NCI-H1105 treated with DMSO at 0.1 percent for 48 hours (cell line): ENCODE measurements at places on chromosomes 5 and 9.

GRCh38 chr9:127457191-127457878 is 6.0 kb downstream of the LRSAM1 start:
- DNase-seq: no peak

- DNase-seq: no peak
Measured at GRCh38 chr9:105735366-105735765, 41.0 kb downstream of the TMEM38B start.

GRCh38 chr9:137787381-137787780 is 90.2 kb upstream of the CACNA1B start:
- no peak for DNase-seq

GRCh38 chr5:60649288-60649917 is 50.6 kb downstream of the DEPDC1B start:
- DNase-seq: peak; percentile 18

DNA sequence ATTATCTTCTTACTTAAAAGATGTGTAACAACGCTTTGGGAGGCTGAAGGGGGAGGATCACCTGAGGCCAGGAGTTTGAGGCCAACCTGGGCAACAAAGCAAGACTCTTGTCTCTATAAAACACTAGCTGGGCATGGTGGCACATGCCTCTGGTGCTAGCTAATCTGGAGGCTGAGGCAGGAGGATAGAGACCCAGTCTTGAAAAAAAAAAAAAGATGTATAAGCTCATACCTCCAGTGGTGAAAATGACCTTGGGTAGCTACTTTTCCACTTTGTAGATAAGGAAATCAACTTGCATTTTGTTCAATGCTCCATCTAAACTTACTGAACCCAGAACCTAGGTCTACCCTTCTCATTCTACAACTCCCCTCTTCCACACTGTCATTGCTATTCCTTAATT is 16.6 kb downstream of the ARRDC3 start:
- DNase-seq: no peak

GRCh38 chr9:118992813-118993794 is 376.1 kb downstream of the BRINP1 start:
- no peak for DNase-seq

GRCh38 chr9:121196389-121196788 is 5.3 kb downstream of the RAB14 start:
- DNase-seq: no peak

- no peak for DNase-seq
Measured at GRCh38 chr5:124089578-124089977, 577.6 kb downstream of the CSNK1G3 start.

- no peak for DNase-seq
Measured at GRCh38 chr9:130192382-130192999, 20.3 kb downstream of the NCS1 start.

DNA sequence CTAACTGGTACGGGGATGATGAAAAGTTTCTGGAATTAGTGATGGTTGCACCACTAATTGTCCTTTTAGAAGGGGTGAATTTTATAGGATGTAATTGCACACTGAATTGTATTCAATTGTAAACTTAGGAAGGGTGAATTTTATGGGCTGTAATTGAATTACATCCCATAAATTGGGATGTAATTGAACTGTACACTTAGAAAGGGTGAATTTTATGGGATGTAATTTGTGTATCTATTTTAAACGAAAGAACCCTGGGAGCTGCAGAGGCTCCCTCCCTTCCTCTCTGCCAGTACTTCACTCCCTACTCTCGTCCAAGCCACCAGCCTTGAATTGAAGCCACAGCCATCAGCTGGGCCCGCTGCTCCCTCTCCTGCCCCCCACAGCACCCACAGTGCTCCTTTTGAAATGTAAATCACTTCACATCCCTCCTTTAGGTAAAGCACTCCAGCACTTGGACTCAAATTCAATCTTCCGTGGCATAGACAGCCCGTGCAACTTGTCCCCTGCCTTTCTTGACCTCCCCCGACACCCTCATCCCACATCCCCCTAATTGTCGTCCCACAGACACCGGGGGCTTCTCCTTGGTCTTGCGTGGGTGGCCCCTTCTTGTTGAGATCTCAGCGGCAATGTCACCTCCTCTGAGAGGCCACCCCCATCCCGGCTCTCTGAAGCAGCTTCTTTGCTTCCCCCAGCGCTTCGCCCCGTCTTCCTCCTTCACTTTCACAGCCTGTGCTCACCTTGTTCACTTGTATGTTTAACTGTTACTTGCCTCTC is 84.2 kb upstream of the HRH2 start:
- DNase-seq: peak; percentile 21

GRCh38 chr9:89890326-89890980 is 285.6 kb downstream of the GADD45G start:
- DNase-seq: no peak

DNA sequence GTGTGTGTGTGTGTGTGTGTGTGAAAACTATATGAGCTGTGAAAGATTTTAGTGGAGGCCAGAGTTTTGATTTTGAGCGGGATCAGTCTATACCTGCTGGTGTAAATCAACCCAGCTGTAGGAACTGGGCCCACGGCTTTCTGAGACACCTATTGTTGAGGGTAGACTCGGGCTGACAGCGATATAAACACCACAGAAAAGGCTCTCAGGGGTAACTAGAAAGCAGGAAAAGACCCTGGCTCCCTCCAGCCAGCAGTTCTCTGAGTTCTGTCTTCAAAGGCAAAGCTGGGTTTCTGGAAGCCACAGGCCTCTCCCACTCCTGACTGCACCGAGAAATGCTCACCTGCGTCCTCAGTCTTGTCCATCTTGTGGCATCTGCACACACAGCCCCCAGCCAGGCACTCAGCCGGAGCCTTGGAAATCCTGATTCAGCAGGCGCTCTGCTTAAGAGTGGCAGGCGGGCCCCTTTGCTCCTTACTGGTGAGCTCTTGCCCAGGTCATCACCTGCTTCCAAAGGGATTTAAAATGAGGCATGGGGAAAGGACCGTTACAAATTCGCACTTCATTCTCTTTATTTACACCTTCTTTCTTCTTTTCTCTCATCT is 223.3 kb downstream of the NDUFS4 start:
- DNase-seq: no peak

DNA sequence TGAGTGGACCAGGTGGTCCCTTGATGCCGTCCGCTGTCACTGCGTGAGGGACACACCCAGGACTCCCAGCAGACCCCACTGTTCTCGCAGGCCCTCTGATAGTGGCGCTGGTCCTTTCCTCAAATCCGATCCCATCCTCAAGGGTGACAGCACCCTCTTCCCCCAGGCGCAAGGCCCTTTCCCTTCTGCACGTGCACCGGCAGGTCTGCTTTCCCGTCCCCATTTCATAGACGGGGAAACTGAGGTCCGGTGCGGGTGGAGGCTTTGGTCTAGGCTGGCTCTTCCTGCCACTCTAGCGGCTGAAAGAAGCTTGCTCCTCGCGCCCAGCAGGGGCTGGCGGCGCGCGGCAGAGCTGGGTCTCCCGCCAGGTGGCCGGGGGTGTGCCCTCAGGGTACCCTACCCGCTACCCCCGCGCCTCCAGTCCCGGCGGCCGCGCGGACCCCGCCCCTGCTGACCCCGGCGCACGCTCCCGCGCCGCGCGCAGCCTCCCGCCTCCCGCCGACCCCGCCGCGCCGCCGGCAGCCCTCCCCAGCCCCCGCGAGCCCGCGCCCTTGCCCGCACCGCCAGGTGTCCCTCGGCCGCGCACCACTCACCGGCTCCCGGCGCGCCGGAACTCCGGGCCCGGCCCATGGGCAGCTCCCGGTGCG is 453 bp downstream of the RASGEF1C start:
- no peak for DNase-seq

DNA sequence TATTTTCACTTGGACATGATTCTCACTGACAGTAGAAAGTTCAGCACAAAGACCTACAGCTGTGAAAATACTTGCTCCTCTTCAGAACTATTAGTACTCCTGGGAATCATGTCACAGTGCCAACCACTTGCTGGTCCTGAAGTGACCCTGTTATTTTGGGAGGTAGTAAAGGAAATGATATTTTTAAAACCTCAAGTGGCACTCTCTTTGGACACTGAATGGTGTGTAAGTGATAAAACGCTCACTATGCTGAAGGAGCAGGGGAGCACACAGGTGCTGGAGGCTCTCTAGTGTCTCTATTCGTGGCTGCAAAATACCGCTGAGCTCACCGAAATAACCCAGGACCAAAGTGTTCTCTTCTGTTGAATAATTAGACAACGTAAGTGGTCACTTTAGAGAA is 76.9 kb upstream of the SPATA31D4 start:
- DNase-seq: peak; percentile 71

- peak; percentile 36 for DNase-seq
Measured at GRCh38 chr9:105967797-105968196, 273.5 kb downstream of the TMEM38B start.

GRCh38 chr5:472076-472655 is 29.2 kb downstream of the EXOC3 start:
- no peak for DNase-seq

- no peak for DNase-seq
Measured at GRCh38 chr5:42749020-42749419, 7.6 kb upstream of the CCDC152 start.

GRCh38 chr9:131473891-131474290 is 28.8 kb upstream of the POMT1 start:
- DNase-seq: no peak

DNA sequence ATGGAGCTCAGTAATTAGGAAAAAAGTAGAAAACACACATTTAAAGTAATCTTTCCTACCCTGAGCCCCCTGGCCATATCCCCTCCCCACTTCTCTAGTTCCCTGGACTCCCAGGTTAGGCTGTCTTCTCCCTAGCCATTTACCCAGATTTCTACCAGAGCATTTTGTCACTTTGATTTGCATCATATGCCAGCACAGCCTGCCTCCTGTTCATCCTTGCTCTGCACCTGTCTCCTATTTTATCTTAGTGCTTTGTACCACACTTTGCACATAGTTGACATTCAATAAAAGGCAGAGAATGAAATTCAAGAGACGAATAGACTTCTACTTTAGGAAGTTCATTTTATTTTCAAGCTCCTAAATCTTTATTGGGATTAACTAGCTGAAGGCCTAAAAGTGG is 344.5 kb downstream of the EBF1 start:
- no peak for DNase-seq

GRCh38 chr5:175681045-175681967 is 23.4 kb downstream of the HRH2 start:
- no peak for DNase-seq

DNA sequence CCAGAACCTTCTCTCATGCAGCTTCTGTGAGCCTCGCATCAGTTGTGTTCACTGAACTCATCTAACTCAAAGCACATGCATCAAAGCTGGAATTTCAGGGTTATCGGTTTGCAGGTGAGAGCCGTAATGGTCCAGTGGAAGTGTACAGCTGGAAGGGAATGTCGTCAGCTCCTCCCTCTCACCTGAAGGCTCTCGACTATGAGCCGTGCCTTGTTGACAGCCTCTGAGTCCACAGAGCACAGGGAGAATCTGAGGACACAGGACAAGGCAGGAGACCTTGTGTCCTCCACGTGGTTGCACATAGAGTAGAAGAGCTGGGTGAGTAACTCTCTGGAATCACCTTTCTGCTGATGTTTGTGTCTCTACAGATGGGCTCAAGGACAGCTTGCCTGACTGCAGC is 38.8 kb downstream of the PROP1 start:
- DNase-seq: no peak

DNA sequence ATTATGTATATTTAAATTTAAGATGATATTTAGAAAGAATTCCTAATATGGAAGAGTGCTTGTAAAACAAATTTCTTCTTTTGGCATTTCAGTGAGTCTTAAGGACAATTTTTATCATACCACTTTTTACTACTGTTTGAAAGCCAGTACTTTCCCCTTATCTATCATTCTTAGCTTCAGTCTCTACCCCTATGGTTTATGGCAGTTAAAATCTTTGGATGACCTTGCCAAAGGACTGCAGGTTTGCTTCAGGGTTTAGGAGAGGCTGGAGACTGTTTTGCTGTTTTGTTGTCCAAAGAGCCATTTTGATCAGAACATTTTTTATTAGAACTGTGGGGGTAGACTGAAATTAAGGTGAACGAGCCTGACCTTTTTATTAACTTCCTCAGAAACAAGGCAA is 30.8 kb downstream of the SLC38A9 start:
- DNase-seq: no peak

DNA sequence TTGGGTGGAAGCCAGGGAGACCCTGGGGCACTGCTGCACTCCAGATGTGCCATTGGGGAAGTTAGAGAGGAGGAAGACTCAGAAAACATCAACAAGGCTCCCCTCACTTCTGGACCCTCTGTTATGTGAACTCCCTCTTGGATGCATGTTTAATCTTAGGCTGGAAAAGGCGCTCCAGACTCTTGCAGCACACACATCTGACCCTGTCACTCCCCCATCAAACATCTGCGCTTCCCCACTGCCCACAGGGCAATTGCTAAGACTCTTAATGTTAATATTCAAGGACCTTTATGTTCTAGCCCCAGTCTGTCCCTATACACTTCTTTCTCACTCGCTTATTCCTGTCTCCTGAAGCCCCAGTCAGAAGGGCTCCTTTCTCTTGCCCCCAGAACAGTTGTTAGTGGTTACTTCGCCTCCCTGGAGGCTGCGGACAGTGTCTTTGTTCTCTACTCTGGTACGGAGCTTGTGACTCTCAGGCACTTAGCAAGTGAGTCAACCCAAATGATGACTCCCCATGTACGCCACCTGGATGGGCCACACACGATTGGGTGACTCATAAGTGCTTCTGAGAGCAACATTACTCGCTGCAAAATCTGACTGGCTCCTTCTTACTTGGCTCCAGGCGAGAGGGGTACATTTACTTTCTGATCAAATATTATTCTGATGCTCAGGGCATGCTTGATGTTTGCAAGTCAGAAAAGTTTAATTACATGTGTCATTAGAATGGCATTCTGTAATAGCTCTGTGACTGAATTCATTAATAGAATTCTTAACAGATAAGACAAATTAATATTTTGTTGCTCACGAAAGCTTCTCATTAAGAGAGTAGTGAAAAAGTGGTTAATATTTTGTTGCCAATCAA is 193.6 kb downstream of the HSPA4 start:
- no peak for DNase-seq

DNA sequence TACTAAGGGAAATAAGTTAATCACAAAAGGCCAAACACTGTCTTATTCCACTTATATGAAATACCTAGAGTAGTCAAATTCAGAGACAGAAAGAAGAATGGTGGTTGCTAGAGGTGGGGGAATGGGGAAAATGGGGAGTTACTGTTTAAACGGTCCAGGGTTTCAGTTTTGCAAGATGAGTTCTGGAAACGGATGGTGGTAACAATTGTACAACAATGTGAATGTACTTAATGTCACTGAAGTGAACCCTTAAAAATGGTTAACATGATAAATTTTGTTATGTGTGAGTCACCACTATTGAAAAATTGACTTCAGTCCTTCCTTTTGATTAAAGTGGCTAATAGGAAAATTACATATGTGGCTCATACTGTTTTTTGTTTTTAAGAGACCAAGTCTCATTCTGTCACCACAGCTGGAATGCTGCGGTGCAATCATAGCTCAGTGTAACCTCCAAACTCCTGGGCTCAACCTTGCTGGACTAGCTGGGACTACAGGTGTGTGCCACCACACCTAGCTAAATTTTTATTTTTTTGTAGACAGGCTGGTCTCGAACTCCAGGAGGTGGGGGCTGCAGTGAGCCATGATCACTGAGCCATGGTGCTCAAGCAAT is 8.7 kb downstream of the UBQLN1 start:
- DNase-seq: no peak

- no peak for DNase-seq
Measured at GRCh38 chr5:147918101-147918685, 11.9 kb upstream of the C5orf46 start.

- no peak for DNase-seq
Measured at GRCh38 chr9:123002754-123003153, 30.7 kb upstream of the GPR21 start.
